IgD-negative memory B cell (primary cell): ENCODE measurements at places on chromosomes 2 and 18. TPM values are rescaled to one million over a fixed set of nuclear protein-coding genes. Genes with fewer than 3 reads are reported as not detected.

The RAB6C gene
- polyA plus RNA-seq, result not detected

The LMAN1 gene
- polyA plus RNA-seq, result 30.8 TPM

The SIX2 gene
- polyA plus RNA-seq, result not detected

The DRC1 gene
- not detected for polyA plus RNA-seq

The FAM237A gene
- not detected for polyA plus RNA-seq

The LRATD1 gene
- polyA plus RNA-seq, result not detected

The DSEL gene
- polyA plus RNA-seq, result not detected

The FOXI3 gene
- polyA plus RNA-seq, result not detected

The RESP18 gene
- not detected for polyA plus RNA-seq

The RPRM gene
- not detected for polyA plus RNA-seq

The CGREF1 gene
- polyA plus RNA-seq, result not detected

The PID1 gene
- not detected for polyA plus RNA-seq

The SP9 gene
- not detected for polyA plus RNA-seq

The STAT1 gene
- polyA plus RNA-seq, result 73.8 TPM

The NTSR2 gene
- not detected for polyA plus RNA-seq

The SPC25 gene
- not detected for polyA plus RNA-seq

The SOCS6 gene
- 0.25 TPM for polyA plus RNA-seq

The LIPG gene
- not detected for polyA plus RNA-seq

The SULT1C2 gene
- not detected for polyA plus RNA-seq

The RALBP1 gene
- polyA plus RNA-seq, result 49.8 TPM

The LGALSL gene
- 0.45 TPM for polyA plus RNA-seq

The HOXD8 gene
- not detected for polyA plus RNA-seq

The RTP5 gene
- polyA plus RNA-seq, result not detected

The KIF1A gene
- not detected for polyA plus RNA-seq

The SPATS2L gene
- polyA plus RNA-seq, result 0.50 TPM

The GAL3ST2 gene
- not detected for polyA plus RNA-seq

The TRIM43 gene
- not detected for polyA plus RNA-seq

The MBOAT2 gene
- not detected for polyA plus RNA-seq

The BMP10 gene
- polyA plus RNA-seq, result not detected

The KCNG3 gene
- not detected for polyA plus RNA-seq

The MAL gene
- 10.2 TPM for polyA plus RNA-seq

The MAPRE3 gene
- polyA plus RNA-seq, result 2.4 TPM

The HJURP gene
- not detected for polyA plus RNA-seq

The GPAT2 gene
- 8.6 TPM for polyA plus RNA-seq
